Upper lobe of right lung (tissue), 1 donor: ENCODE measurements at places on chromosomes 2 and 18. TPM values are rescaled to one million over a fixed set of nuclear protein-coding genes. Genes with fewer than 3 reads are reported as not detected.

- DNase-seq = no peak
Measured at GRCh38 chr2:229269941-229270340, 1.1 kb downstream of the PID1 start.

GRCh38 chr2:213766062-213766461 lies 481.8 kb downstream of the SPAG16 start:
- no peak for DNase-seq

DLX1 gene
- total RNA-seq = not detected

SPP2 gene
- total RNA-seq = not detected

- no peak for DNase-seq
Measured at GRCh38 chr2:80168037-80168436, 136.5 kb downstream of the LRRTM1 start.

ARHGEF33 gene
- total RNA-seq = 1.3 TPM

GRCh38 chr2:68925295-68925896 lies 27.3 kb downstream of the GKN2 start:
- no peak for DNase-seq
